EL (cell line): ENCODE measurements at places on chromosomes 5 and 9.

GRCh38 chr5:93621327-93621798, 38.3 kb downstream of the NR2F1 start:
- peak; percentile 81 for DNase-seq

DNA sequence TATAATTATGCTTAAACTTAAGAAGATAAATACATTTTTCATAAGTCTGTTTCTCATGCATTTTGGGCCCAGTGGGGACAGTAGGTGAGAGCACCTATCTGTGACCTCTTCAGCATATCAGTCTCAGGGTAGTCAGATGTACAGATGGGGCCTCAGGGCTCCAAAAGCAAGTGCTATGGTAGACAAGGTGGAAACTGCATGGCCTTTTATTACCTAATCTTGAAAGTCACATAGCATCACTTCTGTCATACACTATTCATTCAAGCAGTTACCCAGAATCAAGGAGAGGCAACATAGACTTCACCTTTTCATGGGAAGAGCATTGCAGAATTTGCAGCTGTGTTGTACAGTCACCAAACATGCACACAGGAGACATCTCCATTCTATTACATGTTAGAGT, 94.8 kb downstream of the SV2C start:
- DNase-seq = no peak

GRCh38 chr5:34690301-34690700, 34.2 kb downstream of the RAI14 start:
- DNase-seq = no peak

GRCh38 chr9:89744730-89745129, 139.9 kb downstream of the GADD45G start:
- no peak for DNase-seq

DNA sequence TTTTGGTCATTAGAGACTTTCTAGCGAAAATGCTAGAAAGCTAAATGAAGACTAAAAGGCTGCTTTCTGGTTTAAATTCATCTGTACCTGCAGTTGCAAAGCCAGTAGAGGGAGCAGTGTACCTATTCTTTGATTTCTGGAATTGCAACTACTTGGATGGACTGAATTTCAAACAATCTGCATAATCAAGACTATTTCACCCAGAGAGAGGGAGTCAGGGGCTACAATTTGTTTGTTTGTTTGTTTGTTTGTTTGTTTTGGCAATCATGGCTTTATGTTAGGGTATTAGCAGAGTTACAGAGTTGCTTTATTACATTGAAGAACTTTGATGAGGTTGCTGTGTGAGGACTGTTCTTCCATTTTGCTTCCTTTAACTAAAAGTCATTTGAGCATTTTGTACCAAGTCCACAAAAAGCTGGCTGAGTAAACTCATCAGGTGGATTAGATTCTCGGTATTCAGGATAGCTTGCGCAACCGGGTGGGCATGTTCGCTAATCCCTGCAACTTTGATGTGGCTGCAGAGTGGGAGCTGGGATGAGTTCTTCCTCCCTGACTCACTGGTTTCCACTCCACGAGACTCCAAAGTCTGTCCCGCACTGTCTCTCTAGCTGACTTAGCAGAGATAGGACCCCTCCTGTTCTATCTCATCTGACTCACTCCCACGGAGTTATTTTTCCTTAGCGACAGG, 80.0 kb upstream of the TUT7 start:
- DNase-seq = peak; percentile 63
